Activated T-cell treated with anti-CD3 and anti-CD28 coated beads, Interleukin-2, amount 50 U/mL, for 4 hours (primary cell): ENCODE measurements at places on chromosomes 3 and 15.

GRCh38 chr3:149177122-149177521 is 44.5 kb downstream of the CP start:
- DNase-seq: no peak

DNA sequence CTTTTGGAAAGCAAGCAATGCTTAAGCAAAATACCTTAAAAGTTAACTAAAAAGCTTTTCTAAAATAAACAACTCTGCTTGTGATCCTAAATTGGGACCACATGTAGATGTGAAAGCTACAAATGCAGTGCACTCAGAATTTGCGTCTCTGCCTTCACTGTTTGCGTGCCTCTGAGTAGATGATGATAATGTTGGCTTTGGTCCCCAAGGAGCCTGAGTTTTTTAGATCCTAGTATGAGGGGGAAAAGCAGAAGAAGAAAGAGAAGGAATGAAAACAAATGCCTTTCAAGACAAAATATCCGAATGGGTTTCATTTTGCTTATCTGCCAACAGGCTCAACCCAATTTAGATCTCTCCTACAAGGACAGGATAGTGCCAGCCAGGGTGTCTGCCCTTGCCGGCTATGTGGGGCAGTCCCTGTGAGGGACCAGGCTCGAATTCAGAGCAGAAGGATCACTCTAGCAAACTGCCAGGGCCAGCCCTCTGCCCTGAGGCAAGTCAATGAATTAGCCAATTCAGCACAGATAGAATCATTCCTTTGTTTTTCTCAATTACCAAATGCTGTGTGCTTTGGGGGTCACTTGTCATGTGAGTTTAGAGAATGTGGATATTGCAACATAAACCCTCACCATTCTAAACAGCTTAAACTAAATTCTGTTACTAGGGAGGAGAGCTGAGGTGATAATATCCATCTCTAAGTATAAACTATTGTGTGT is 28.5 kb downstream of the SCG5 start:
- no peak for DNase-seq

GRCh38 chr3:18086760-18087159 is 338.4 kb downstream of the SATB1 start:
- DNase-seq: no peak

GRCh38 chr3:175443682-175444081 is 584.5 kb downstream of the NAALADL2 start:
- DNase-seq: no peak

DNA sequence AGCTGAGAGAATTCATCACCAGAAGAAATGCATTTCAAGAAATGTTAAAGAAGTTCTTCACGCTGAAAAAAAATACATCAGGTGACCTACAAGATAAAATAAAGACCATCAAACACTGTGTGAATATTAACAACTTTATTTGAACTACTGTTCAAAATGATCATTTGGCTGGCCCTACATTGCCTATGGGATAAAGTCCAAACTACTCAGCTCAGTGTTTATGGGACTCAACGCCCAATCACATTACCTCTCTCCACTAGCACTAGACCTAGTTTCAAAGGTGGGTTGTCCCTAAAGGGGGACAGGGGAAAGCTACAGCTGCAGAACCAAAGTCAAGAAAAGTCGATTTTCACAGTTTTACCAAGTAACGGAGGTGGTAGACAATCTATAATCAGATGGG is 62.0 kb downstream of the DLG1 start:
- DNase-seq: no peak
